ENCODE measurements at places on chromosomes 3 and 15. TPM values are rescaled to one million over a fixed set of nuclear protein-coding genes. Genes with fewer than 3 reads are reported as not detected.

The ZPLD1 gene
- not detected for total RNA-seq

DNA sequence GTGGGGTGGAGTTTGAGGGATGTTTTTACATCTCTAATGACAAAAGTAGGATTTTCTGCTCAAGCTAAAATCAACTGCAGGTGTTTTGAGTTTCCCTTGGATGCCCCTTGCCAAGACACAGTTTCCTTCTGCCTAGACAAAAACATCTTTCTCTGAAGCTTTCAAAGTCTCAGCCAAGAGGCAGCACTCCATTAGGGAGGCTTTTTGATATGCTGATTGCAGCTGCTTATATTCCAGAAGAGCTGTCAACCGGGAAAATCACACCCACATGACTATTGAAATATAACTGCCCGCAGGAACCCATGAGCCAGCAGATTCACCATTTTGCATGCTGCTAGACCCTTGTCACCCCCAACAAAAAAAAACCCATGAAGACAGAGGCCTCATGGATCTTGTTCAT is 27.5 kb upstream of the ZNF148 start:
- H3K4me3 ChIP-seq, result no peak overlapping the region
- no peaks in the 10 kb centered on the region for H3K4me1 ChIP-seq
- no peak overlapping the region for H3K27ac ChIP-seq
- no peak for DNase-seq

- no peak overlapping the region for H3K4me3 ChIP-seq
- H3K4me1 ChIP-seq, result peaks cover 6% of the 10 kb centered on the region
- no peaks in the 10 kb centered on the region for H3K27me3 ChIP-seq
- no peaks in the 10 kb centered on the region for H3K36me3 ChIP-seq
- H3K27ac ChIP-seq, result no peak overlapping the region
These were observed 25.0 kb downstream of the SRGAP3 start for GRCh38 chr3:9224490-9224889.

DNA sequence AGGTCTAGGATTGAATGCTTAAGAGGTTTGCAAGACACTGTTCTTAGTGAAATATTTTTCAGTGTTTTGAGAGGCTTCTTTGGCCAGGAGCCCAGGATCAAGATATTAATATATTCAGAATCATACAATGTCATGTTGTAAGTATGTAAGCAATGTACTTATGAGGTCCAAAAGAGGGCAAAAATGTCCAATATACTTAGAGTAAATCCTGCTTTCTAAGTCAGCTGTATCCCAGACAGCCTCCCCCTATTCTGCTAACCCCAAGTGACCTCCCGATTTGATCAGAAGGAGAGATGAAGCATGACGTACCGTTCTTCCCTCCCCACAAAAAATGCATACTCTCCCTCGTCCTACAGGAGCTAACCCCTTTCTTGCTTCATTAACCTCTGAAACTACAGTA is 70.9 kb downstream of the CHAC1 start:
- no peaks in the 10 kb centered on the region for H3K27me3 ChIP-seq
- H3K4me1 ChIP-seq, result no peaks in the 10 kb centered on the region
- H3K36me3 ChIP-seq, result no peaks in the 10 kb centered on the region

The SNRPA1 gene
- 15.6 TPM for total RNA-seq

GRCh38 chr3:33869977-33870376 is 71.5 kb downstream of the PDCD6IP start:
- no peaks in the 10 kb centered on the region for H3K4me1 ChIP-seq
- DNase-seq, result no peak
- no peaks in the 10 kb centered on the region for H3K27me3 ChIP-seq
- no peak overlapping the region for H3K4me3 ChIP-seq
- H3K36me3 ChIP-seq, result no peaks in the 10 kb centered on the region

The BAHD1 gene
- total RNA-seq, result 5.0 TPM

The STAC gene
- total RNA-seq, result 2.8 TPM

DNA sequence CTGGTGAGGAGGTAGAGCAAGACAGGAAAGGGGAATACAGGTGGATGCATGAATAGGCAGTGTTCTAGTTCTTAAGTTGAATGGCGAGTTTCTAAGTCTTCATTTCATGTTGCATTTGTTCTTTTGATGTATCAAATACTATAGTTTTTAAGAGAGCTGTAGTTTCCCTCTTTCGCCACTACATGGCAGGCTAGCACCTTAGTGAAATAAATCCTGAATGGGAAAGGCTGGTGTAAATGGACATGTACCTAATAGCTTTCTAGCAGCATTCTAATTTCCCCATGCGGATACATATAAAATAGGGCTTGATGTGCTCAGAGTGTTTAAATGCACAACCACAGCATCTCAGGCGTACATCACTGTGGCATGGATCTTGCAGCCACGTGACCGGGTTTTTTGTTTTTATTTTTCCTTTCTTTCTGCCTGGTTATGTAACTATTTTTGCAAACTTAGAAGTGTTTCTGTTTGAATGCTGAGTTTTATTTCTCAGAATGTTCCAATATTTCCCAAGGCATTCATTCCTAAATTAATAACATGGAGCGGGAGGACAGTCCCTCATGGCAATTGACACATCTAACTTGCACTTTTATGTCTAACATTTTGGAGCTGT is 23.5 kb upstream of the CLN6 start:
- no peaks in the 10 kb centered on the region for H3K36me3 ChIP-seq
- H3K27me3 ChIP-seq, result no peaks in the 10 kb centered on the region
- H3K27ac ChIP-seq, result no peak overlapping the region
- no peaks in the 10 kb centered on the region for H3K4me1 ChIP-seq
